ENCODE measurements at places on chromosomes 1 and 21. TPM values are rescaled to one million over a fixed set of nuclear protein-coding genes. Genes with fewer than 3 reads are reported as not detected.
A peak's percentile ranks its signal among the peaks of the same experiment; 100 is the strongest.

The HSPA6 gene
- 0.61 TPM for total RNA-seq

The S100A7 gene
- total RNA-seq = not detected

The FHL3 gene
- total RNA-seq = 39.0 TPM

The BPNT1 gene
- total RNA-seq = 27.7 TPM

The NT5C1A gene
- 0.97 TPM for total RNA-seq

The LCE2A gene
- total RNA-seq = not detected

The THRAP3 gene
- 153 TPM for total RNA-seq

The AKR1A1 gene
- total RNA-seq = 153 TPM

The TSACC gene
- total RNA-seq = 0.76 TPM

DNA sequence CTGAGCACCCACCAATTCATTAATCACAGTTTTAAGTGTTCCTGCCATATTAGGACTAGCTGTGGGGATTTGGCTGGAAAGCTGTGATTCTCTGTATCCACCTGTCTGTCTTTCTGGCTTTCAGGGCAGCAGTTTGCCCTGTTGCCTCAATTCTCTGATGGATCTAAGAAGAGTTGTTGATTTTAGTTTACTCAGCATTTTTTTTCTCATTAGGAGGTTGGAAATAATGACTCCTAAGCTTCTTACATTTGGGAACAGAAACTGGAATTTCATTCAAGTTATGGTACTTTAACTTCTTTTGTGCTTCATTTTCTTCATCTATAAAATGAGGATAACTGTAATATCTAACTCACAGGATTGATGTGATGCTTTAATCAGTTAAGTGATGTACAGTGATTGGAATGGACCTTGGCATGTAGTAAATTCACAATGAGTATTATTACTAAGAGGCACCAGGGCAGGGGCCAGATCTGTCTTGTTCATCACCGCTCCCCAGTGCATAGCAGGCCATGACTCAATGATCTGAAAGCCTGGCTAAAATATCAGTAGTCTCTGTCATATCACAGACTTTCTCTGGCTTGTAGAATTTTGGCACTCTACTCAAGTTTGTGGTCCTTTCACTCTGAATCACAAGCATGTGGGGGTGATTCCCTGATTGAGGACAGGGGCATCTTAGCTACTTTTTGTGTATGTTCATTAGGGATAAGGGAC lies 51.4 kb upstream of the GREM2 start:
- DNase-seq = no peak

GRCh38 chr1:218735436-218736032 lies 390.4 kb downstream of the TGFB2 start:
- DNase-seq = no peak

GRCh38 chr1:14740016-14740415 lies 141.5 kb downstream of the KAZN start:
- DNase-seq = no peak

- no peak for DNase-seq
Observed at GRCh38 chr21:25964015-25964414, 206.6 kb downstream of the APP start.

DNA sequence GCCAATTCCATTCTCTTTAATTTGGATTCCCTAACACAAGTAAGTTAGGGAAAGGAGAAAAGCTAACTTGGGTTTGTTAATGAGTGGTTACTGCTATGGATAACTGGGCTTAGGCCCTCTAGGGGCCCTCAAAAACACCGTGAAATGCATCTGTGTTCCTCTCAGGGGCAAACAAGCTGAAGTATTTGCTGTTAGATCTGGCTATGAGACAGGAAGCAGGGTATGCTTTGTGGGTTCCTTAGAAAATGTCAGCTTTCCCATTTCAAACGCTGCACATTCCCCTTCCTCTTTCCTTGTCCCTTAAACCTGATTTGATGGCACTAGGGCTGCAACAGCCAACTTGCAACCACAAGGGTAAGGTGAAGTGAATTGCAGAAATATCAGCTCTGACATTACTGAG lies 5.7 kb upstream of the CAP1 start:
- no peak for DNase-seq

- DNase-seq = no peak
Observed at GRCh38 chr1:245683676-245684075, 528.9 kb downstream of the KIF26B start.

DNA sequence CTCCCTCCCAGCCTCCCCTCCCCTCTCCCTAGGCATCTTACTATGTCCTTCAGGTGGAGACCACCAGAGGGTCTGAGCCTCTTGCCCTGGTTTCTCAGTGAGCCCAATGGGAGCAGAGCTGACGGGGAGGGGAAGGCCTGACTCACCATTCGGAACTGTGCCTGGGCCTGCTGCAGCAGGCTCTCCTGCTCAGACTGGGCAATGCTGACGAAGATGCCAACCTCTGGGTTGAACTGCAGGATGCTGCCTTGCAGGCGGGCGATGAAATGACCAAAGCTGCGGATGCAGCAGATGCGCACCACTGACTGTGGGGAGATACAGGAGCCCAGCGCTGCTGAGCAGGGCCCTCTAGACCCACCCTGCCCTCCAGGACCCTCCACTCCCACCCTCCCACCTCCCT lies 11.0 kb upstream of the PAQR6 start:
- no peak for DNase-seq

DNA sequence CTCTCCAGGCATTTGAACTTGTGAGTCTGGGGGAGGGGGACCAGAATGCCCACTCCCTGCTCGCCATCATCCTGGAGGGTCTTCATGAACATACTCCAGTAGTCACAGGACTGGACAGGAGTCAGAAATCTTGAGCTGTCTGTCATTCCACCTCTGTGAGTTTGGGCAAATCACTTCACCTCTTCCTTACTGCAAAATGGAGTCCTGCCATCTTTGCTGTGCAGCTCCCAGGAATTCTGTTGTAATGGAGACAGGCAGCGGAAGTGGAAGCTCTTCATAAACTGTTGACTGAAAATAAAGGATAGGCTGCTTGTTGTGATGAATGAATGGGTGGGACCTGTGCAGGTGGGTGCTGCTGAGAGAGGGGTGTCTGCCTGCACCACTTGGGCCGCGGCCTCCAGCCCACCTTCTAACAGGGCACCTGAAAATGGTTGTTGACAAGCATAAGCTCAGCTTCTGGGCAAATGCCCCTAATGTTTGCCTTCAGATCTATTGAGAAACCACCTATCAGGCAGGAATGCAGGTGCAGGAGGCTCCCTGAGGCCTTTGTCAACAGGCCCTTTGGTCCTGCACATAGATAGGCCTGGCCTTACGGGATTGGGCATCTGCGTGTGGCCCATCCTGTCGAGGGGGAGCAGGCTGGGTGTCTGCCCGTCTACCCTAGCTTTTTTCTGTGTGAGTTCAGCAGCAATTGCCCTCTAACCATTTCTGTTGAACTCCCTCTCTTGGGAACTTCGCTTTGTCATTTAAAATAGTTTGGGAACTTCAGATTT lies 321.0 kb downstream of the RPS6KC1 start:
- no peak for DNase-seq

DNA sequence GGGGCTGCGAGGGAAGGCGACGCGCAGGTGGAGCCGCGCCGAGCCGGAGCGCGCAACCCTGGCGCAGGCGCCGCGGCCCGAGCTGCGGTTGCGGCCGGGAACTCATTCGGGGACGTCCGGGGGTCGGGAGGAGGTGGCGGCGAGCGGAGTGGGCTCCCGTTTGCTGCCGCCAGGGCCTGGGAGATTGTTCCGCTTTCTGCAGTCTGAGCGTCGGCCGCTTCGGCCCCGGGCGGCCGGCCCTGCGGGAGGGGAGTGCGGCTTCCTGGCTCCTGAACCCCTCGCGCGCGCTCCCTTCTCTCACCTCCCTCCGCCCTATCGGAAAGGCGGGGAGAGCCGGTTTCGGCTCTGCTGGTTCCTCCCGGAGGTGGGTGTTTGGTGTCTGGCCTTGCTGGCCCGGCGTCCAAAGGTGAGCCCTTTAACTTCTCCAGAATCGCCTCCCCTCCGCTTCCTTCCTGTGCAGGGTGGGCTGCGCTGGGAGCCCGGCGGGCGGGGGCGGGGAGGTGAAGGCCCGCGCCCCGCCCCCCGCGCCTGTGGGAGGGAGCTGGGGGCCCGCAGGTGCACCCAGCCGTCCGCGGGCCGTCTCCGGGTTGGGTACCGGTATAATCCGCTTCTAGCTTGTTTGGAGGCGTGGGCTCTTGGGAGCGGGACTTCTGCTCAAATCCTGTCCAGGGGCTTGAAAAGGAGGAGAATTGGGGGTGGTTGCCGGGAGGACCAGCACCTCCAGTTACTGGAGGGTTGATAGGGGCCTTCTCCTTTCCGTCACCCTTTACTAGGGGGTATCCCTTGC lies 683 bp downstream of the LRRC8D start:
- DNase-seq = peak; percentile 64

DNA sequence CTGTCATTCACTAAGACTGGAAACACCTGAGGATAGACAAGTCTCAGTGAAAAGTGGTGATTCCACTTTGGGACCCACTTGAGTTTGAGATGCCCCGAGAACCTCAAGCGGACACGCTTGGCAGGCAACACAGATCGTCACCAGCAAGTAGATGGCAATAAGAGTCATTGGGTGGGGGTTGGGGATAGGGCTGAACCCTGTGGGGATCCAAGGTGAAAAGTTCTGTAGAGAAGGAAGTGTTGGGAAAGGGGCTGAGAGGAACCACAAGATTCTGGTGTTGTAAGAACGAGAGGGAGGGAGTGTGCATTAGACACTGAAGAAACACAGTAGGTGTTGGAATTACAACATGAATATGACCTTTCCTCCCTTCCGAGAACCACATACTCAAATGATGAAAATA lies 45.4 kb upstream of the TDRD10 start:
- DNase-seq = no peak

GRCh38 chr21:39033878-39034589 lies 149.2 kb downstream of the PSMG1 start:
- no peak for DNase-seq

DNA sequence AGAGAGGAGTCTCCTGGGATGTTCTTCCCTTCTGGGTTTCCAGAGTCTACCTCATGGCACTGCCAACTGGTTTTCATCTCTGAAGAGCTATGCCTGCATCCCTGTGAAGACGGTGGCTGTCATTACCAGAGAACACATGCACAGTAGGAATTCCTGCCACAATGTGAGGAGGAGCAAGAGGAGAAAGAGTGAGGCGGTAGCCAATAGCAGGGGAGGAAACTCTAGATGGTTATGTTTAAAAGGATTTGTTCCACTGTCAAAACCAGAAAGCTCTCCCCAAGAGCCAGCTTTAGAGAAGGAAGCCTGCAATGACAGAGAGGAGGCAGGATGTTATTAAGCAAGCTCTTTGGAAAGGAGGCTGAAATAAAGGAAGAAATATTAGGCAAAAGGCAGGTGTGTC lies 12.3 kb downstream of the LMX1A start:
- DNase-seq = no peak

- DNase-seq = no peak
Observed at GRCh38 chr1:162003061-162003829, 20.4 kb downstream of the OLFML2B start.

DNA sequence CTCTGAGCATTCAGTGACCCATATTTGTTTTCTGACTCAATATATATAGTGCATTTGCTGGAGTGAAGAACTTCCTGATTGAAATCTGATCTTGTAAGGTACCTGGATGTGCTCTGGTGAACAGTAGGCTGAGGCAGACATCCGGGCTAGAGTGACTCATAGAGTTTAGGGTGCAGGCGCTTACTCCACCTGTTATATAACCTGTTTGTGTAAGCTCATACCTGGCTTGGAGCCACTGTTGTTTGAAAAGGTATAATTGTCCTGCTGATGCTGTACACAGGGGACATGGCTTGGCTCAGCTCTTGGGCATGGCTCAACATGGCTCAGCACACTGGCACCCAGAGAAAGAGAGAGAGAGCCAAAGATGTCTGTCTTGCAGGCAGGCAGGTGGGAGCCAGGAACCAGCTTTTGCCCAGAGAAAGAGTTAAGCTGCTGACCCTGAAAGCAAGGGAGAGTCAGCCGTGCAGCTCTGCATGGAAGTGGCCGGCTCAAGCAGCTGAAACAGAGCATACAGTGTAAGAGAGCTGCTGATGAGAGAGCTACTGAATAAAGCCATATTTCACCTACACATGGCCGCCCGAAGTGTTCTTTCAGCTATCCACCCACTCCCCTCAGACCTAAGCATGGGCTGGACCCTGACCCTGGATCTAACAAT lies 43.2 kb downstream of the GJA5 start:
- DNase-seq = no peak

- no peak for DNase-seq
Observed at GRCh38 chr1:19385869-19386591, 73.9 kb downstream of the SLC66A1 start.

GRCh38 chr1:108560189-108560873 lies 431 bp downstream of the EEIG2 start:
- DNase-seq = peak; percentile 40

DNA sequence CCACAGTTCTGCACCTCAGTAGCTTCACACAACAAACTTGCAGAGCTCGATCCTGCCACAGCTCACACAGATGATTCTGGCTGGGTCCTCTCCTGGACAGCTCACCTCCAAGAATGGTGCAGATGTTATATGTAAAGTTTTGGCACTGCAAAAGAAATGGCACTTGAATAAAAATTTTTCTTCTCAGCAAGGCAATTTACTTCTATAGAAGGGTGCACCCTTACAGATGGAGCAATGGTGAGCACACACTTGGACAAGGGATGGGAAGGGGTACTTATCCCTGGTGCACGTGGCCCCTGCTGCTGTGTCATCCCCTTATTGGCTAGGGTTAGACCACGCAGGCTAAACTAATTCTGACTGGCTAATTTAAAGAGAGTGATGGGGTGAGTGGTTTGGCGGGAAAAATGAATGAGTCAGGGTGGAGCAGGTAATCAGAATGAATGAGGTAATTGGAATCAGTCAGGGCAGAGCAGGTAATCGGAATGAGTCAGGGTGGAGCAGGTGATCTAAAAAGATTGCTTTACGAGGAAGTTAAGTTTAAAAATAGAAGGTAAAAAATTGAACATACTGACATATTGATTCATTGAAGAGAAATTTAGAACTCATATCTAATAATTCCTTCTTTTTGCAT lies 12.0 kb upstream of the AADACL3 start:
- no peak for DNase-seq

GRCh38 chr21:34771512-34772028 lies 102.8 kb downstream of the CLIC6 start:
- no peak for DNase-seq

- peak; percentile 79 for DNase-seq
Observed at GRCh38 chr1:22641906-22642636, 1.4 kb upstream of the C1QC start.

- DNase-seq = no peak
Observed at GRCh38 chr1:74528123-74528522, 15.7 kb upstream of the LRRC53 start.

DNA sequence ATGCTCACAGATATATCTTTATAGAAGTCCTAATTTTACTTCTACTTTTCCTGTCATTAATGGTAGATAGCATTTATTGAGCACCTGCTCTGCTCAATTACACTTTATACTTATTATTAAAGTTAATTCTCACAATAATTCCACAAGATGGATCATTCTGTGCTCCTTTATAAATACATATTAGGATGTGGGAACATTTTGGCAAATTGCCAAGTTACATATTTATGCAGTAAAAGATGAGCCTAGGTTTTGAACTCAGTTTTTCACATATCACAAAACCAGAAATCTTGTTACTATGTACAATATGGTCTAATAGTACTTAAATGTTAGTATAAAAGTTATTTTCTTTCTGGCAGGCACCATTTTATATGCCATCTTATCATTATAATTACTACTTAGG lies 895.0 kb upstream of the B3GALT2 start:
- no peak for DNase-seq

Data from activated naive CD4-positive, alpha-beta T cell treated with anti-CD3 and anti-CD28 coated beads, Interleukin-2, amount 50 U/mL, for 72 hours (primary cell).